Stimulated activated CD4-positive, alpha-beta T cell treated with anti-CD3 and anti-CD28 coated beads, Interleukin-12 subunit alpha, Interleukin-12 subunit beta, amount 100 ng/mL, for 48 hours (primary cell): ENCODE measurements at places on chromosomes 2 and 18.

DNA sequence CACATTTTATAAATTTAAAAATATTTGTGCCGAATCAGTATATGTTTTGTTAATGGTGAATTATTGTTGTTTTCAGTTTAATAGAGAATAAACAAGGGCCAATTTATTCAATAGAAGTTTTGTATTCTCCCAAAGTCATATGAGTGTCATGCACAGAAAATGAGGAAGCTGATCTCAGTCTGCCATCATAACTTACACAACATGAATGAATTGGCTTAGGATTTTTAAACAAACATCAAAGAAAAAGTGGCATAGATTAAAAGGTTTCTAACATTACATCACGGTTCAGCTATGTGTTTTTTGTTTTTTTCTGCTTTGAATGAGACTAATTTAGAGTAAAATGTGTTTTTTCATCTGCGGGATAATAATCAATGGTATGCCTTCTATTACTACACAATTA lies 123.4 kb upstream of the CTNNA2 start:
- no peak for DNase-seq

- DNase-seq, result no peak
These were observed 34.0 kb downstream of the SH3RF3 start for GRCh38 chr2:109162999-109163398.

DNA sequence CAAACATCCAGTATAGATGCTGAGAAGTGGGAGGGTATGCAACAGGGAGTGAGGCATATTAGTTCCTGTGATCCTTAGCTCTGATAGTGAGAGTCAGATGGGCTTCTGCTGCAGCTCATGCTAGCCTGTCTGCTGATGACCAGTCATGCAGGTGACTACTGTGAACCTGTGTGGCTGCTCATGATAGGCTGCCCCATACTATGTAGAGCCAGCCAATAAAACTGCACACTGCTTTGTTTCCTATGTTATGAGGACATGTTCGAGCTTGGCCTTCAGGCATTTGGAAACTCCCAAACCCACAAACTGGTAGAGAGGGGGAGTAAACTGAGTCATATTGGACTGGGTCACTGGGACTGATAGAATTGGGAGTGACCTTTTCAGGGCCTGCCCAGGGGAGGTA lies 20.1 kb upstream of the SERPINE2 start:
- DNase-seq, result no peak

DNA sequence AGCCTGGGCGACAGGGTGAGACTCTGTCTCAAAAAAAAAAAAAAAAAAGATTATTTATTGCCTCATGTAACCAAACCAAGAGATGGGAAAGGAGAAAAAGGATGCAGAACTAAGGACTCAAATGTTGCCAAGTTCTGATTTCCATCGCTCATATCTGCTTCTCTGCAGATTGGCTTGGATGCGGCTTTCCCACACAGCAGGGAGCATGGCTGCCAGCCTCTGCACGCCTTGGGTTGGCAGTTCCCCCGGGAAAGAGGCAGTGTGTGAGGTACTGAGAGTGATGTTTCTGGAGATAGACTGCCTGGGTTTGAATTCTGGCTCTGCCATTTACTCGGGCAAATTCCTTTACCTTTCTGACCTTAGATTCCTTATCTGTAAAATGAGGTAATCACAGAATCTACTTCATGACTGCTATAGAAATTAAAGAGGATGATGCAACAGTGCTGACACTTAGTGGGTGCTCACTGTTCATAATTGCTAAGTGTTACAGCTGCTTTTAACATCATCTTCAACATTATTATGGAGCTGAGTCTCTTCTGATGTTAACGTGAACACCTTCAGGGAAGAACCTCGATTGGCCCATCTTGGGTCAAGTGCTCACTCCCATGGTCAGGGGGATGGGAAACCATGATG lies 68.8 kb downstream of the ACAA2 start:
- no peak for DNase-seq

- no peak for DNase-seq
These were observed 60.9 kb upstream of the KLF7 start for GRCh38 chr2:207226671-207227061.
